ENCODE measurements at places on chromosomes 3 and 15.

DNA sequence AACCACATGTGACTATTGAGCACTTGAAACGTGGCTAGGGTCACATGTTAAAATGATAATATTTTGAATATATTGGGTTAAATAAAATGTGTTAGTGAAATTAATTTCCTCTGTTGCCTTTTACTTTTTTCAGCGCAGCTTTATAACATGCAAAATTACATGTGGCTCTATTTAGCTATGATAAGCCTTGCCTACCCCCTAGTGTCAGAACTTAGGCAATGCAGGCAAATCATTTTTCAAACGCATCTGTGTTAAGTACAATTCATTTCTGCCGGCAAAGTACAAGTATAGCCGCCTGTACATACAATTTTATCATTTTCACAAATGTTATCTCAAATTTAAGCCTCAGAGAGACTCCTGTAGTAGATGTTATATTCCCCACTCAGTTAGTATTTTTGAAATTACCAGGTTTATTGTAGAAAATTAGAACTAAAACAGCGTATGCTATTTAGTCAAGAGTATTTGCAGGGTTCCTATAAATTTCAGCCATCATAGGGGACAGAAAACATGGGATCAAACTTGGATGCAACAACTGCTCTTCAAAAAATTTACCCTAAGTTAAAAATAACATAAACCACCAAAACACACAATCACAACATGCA lies 56.1 kb downstream of the TAFA4 start:
- no peak for DNase-seq

GRCh38 chr3:13623101-13623654 lies 74.3 kb downstream of the FBLN2 start:
- no peak for DNase-seq

- no peak for DNase-seq
These were observed 312.2 kb downstream of the RYR3 start for GRCh38 chr15:33623010-33623409.

GRCh38 chr3:186536883-186537844 lies 7.0 kb downstream of the CRYGS start:
- DNase-seq, result no peak

DNA sequence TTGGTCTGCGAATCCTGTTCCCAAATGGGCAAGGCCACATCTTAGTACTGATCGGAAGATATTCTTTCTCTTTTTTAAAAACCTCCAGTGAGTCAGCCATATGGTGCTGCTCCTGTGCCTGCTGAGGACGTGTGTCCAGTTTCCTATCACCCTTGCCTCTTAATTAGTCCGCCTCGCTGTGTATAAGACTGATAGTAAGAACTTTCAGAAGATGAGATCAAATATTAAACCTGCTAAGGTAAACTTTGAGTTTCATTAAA lies 612 bp downstream of the UBA5 start:
- no peak for DNase-seq

GRCh38 chr3:113262304-113262665 lies 50.9 kb downstream of the BOC start:
- DNase-seq, result no peak

DNA sequence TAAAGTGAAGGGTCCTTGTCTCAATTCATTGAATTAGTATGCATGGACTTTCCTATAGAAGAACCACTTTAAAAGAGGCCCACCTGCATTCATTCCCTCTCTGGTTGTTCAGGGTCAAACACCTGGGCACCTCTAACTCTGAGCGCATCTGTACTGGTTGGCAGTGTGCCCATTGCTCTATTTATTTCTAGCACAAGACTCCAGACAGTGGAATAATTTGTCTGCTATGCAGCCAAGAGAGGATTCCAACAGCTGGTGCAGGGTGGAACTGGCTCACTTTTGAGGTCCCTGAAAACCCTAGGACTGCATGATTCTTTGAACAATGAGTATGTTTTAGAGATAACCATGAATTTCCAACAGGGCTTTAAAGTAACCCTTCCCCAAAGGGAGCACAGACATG lies 57.9 kb downstream of the CCDC33 start:
- no peak for DNase-seq

DNA sequence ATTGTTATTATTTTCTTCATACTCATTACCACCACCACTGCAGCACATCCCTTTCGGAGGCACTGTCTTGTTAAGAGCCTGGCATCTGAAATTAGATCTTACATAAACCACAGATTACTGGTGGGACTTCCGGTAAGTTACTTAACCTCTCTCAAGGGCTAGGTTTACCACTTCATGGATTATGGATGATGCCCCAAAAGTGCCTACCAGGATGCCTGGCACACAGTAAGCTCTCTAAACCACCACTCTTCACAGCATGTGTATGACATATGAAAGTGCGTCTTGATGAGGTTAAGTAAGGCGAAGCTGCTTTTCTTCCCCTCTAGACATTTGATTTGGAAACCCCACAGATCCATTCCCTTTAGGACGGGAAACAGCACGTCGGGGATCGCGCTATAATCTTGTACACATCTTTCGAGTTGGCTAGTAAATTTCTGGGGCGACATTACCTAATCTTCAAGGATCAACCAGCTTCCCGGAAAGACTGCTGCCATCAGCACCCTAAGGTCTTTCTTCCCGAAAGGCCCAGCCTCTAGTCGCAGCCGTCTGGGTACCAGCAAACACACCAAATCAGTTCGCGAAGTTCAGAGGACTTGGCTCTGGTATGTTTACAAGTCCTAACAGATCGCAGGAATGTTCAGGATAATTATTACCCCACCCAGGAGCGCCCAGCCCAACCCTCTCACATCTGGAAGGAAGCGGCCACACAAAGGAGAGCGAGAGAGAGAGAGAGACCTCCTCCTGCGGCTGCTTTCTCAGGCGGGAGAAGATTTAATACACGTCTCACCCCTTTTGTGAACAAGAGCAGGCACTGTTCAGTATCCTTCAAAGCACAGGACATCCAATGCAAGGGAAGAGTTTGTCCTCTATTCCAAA lies 155.1 kb upstream of the FRMD4B start:
- no peak for DNase-seq

GRCh38 chr15:98755781-98756180 lies 107.4 kb downstream of the IGF1R start:
- DNase-seq, result no peak

GRCh38 chr15:84731774-84732173 lies 15.8 kb upstream of the SEC11A start:
- DNase-seq, result no peak

- DNase-seq, result no peak
These were observed at the start of gene NDN for GRCh38 chr15:23687143-23687470. Gene NDN, minus strand, starts transcription at chr15:23687305. Its CDS starts 88 bp downstream, at chr15:23687217.

GRCh38 chr3:146539315-146539714 lies 5.1 kb downstream of the PLSCR1 start:
- DNase-seq, result no peak

DNA sequence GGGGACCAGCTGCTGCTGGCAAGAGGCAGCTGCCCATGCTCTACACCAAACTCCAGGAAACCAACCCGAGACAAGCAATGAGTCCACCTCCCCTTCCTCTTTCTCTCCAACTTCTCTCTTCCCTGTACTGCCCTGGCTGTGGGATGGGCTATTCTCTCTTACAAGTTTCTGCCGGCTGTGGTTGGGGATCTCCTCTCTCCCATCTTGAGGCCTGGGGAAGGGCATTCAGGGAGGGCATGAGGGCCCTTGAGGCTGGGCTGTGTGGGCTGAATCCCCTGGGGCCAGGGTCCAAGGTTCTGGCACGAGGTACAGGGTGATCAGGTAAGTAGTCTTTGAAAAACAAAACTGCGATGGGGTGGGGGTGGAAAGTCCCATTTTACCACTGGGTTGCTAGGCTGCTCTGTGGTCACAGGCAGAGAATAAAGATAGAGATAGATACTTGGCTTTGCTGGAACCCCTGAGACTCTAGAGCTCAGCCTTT lies 32.3 kb upstream of the CTSH start:
- DNase-seq, result no peak

DNA sequence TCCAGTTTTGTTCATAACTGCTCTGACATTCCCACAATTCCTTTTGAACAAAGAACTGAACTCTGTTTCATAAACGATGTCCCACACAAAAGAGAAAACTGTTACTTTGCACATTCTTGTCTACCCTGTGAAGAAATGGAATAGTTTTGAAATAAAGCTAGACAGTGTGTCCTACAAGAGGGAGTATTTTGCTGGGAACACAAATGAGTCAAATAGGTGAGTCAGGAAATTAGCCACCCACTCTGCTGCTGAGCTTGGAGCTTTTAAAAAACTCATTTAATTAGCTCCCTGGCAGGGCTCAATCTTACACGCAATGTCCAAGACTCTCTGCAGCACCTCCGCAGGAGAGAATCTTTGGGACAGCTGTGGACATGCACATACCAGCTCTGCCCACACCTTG lies 193.4 kb downstream of the SLC9A9 start:
- no peak for DNase-seq

DNA sequence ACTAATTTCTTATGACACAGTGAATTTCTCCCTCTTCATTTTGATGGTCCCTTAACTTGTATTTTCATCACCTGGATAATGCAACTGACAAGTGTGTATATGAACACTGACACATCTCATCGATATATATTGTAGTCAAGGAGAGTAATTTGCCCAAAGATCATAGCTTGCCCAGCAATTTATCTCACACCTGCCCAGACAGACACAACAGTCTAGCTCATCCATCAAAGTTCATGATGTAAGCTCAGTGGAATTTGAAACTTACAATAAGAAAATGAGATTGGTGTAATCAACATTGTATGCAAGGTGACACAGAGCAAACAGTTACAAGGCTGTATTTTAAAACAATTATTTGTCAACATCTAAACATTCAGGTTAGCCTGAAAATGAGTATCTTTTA lies 805.8 kb downstream of the NAALADL2 start:
- no peak for DNase-seq

GRCh38 chr3:161413855-161414210 lies 42.5 kb upstream of the SPTSSB start:
- no peak for DNase-seq

DNA sequence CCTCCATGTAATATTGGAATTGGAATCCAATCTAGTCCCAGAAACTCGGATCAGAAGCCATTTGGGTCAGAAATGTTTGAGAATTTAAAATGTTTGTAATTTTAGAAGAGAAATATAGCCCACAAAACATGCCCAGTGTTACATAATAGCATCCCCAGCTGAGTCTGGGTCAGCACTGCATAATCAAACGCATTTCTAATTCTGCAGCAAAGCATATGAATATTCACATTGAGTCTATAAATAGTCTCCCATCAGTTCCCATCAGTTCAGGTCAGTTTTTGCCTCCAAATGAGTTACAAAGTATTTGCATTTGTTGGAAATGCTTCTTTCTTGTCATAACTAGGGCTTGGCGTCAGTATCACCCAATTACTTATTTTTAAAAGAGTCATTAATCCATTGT lies 383.1 kb downstream of the IL5RA start:
- no peak for DNase-seq

GRCh38 chr3:63687278-63688225 lies 35.1 kb downstream of the SNTN start:
- no peak for DNase-seq

- DNase-seq, result peak; percentile 39
These were observed 8.5 kb downstream of the FAM107A start for GRCh38 chr3:58568572-58569286.

- DNase-seq, result no peak
These were observed 1.5 kb downstream of the ST8SIA2 start for GRCh38 chr15:92395098-92395635.

DNA sequence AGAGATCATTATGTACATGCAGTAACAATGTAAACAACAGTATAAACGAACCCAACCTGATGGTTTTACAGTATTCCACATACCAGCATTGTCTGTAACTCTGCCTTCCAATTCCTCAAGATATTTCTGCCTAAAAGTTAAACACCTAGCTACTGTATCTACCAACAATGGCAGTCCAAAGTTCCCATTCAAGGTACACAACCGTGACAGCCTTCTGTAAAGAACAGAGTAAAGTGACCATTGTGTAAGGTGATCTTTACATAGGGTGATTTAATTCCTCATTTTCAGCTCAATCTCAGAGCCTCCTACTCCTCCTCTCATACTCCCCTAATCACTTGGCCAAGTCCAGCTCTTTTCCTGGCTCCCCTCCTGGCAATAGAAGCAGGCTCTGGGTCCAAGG lies 10.4 kb downstream of the SECISBP2L start:
- DNase-seq, result no peak

DNA sequence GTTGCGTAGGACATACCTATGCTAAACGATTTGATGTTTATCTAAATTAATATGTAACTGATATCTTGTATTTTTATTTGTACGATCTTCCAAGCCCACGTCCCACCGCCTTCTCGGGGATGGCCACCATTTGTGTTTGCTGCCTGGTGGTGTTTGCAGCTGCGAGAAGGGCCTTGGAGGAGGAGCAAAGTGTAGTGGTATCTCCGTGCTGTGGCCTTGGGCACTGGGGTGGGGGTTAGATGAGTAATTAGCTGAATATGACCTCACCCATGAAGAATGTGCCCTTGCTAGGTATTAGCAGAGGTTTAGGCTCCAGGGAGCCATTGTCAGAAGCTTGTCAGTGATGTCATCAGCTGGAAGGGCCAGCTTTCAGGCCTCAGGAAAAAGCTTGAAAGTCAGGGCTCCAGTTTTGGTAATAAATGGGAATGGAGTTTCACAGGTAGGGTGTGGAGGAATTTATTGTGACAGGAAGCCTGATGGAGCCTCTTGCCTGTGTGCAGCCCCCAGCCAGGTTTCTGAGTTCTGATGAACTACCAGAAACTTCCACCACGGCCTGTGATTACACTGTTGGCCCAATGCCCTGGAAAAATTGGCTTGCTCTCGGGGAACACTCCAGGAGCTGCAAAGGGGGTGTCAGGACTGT lies 41.0 kb downstream of the FLNB start:
- DNase-seq, result no peak

DNA sequence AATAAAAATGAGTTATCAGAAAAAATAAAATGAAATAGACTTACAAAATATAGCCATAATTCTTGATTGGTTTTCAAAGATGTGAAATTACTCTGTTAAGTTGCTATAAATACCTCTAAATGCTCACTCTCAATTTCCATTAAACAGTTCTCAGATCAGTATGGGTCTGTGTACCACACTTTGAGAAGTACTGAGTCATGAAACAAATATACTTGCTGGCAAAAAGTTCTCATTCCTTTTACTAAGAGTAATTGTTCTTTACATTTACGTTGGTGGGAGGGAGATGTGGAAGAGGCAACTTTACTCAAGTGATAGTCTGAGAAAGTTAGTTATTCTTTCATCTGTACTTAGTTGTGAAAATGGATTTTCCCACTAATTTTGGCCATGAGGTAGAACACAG lies 96.3 kb downstream of the ZNF385D start:
- no peak for DNase-seq

- DNase-seq, result no peak
These were observed 6.1 kb upstream of the AP2M1 start for GRCh38 chr3:184168363-184169120.

- DNase-seq, result no peak
These were observed 4.5 kb upstream of the RPL24 start for GRCh38 chr3:101690972-101691371.

All from stimulated activated CD4-positive, alpha-beta T cell treated with anti-CD3 and anti-CD28 coated beads, TNF-alpha, amount 100 ng/mL, for 1 hour (primary cell).